ENCODE measurements at places on chromosomes 6 and 20. TPM values are rescaled to one million over a fixed set of nuclear protein-coding genes. Genes with fewer than 3 reads are reported as not detected.

RWDD1 gene
- 68.2 TPM for total RNA-seq

ENPP3 gene
- 0.15 TPM for total RNA-seq

TRIM31 gene
- total RNA-seq, result not detected

BPIFB2 gene
- not detected for total RNA-seq

EPPIN gene
- total RNA-seq, result not detected

MUCL3 gene
- not detected for total RNA-seq

TBC1D32 gene
- total RNA-seq, result 4.1 TPM

KIF6 gene
- total RNA-seq, result 0.57 TPM

GDAP1L1 gene
- total RNA-seq, result 0.43 TPM

DNA sequence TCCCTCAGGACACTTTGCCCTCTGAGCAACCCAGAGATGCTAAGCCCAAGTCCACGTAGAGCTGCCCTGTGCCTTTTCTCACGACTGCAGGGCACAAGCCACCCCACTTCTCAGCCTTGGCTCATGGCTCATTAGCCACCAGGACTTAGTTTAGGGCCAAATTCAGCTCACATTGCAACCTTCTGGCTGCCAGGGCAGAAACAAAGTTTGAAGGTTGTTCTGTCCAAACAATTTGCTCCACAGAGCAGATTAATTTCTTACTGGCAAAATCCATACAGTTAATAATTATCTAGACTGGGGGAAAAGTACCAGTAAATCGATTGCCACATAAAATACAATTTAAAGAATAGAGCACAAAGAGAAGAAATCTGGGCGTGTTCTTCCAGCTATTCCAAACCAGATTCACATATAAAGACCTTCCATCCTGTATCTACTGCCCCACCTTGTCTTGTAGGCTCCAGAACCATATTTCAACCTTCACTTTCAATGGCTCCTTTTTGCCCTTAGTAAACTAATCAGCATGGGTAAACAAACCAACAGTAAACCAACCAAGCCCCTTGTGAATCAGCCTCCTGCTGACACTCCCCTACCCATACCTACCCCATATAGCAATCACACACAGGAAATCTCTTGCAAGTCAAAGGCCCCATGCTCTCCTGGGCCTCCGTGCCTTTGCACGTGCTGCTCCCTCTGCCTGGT is 101.9 kb downstream of the QRSL1 start:
- DNase-seq, result no peak

DNA sequence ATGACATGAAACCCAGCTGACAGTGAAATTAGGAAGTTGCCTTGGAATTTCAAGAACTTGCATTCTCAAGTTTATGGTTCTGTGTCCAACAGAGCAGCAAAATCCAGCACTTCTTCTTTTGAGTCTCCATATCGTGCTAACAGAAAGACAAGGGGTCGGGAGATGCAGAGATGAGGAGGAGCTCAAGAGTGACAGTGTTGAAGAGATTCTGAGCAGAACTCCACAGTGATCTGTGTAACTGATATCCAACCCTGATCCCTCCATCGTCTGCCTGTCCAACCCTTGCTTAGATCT is 21.2 kb upstream of the BTN1A1 start:
- DNase-seq, result no peak

DNA sequence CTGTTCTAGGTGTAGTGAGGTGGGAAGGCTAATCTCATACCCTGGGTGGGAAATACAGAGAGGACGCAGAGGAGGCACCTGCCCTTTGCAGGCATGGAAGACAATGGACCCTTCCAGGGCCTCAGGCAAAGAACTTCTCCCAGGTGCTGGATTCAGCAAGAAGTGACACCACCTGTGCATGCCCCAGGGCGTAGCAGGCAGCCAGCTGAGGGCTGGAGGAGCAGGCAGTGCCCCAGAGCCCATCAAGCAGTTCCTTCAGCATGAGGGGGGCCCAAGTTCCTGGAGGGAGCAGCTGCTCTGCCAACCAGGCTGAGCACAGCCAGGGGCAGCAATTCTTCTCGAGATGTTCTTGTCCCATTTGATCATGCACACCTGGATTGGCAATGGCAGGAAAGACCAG is 170.3 kb upstream of the PDE10A start:
- DNase-seq, result no peak

DNA sequence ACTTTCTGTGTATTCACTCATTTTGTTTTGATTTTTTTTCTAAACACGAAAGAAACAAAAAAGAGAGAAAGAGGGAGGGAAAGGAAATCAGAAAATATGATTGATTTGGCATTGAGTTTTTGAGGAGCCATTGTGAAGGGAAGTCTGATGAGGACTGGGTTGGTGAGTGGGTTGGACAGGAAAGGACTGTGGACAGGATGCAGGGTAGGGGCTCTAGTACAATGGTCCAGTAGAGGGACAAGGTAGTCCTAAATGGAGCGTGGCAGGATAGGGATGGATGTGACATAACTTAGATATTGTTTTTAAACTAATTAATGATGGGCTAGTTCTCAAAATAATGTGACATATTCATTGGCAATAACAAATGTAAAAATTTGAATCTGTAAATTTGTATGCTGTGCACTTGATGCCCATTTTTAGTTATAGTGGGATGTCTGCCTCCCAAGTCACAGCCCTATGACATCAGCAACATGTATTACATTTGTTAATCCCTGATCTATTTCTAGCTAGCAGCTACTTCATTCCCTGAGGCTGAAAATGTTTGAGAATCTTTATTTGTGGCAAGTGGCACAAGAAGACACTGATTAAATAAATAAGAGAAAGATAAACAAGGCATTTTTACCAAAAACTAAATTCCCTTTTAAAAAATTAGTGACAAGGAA is 64.0 kb upstream of the ASF1A start:
- DNase-seq, result no peak

DNA sequence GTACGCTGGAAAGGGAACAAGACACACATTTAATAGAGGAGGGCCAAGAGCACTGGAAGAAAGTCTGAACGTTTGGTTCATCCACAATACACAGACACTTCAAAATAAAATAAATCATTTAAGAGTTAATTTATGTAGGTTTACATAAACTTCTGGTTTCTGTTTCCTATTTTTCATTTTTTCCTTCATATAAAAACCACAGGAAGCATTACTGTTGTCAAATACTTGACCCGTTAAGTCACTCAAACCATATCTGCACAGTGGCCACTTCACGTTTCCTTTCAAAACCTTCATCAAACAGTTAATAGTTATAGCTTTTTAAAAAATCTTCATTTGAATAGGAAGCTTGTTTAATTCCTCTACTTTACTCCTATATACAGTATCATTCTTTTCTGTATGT is 257.6 kb upstream of the THEMIS start:
- no peak for DNase-seq

GRCh38 chr6:100167585-100167984 is 173.6 kb upstream of the MCHR2 start:
- no peak for DNase-seq

GRCh38 chr20:47551841-47552240 is 50.2 kb downstream of the NCOA3 start:
- DNase-seq, result no peak

DNA sequence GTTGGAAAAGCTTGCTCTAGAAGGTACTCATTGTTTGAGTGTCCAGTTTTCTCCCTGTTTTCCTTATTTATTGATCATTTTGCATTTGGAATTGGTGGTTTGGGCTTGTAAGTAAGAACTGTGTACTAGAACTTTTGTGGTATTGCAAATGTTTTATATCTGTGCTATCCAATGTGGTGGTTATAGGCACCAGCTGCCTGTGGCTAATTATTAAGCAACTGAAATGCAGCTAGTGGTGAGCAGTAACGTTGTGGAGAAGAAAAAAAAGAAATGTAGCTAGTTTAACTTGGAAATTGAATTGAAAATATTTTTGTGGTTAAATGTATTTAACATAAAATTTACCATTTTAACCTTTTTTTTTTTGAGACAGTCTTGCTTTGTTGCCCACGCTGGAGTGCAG is 50.7 kb upstream of the MAPK13 start:
- DNase-seq, result no peak

DNA sequence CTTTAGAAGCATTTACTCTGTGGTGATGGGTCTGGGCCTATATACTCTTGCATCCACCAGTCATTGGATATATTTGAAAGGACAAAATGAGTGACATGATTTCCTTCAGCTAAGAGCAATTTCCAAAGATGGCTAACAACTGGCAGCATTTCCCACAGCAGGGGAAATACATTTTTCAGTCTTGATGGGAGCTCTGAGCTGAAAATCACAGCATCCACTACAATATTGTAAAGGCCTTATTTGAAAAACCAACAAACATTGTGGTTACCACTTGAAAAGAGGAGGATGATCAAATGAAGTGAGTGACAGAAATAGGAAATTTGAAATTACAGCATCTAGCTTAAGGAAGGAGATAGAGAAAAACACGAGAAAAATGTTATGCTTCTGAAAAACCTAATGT is 705.0 kb upstream of the EPHA7 start:
- no peak for DNase-seq

DNA sequence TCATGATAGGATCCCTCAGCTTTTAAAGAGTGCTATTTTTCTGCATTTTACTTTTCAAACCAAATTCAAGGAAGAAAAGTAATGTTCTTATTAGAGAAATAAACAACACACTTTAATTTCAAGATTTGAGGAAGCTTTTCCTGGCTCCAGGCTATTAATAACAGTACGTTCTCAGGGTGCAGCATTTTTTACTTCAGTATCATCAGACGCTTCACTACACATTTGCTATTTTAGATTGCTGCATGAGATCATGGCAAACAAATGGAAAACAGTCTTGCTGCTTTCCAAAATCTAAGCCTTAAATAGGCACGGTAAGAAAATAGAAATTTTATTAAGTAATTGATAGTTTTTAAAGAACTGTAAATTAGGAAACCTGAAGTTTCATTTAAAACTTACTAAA is 253.6 kb upstream of the EXOC2 start:
- DNase-seq, result no peak

- DNase-seq, result no peak
Measured at GRCh38 chr6:89975991-89976693, 81.9 kb downstream of the GJA10 start.

GRCh38 chr20:47351643-47352331 is 4.7 kb downstream of the ZMYND8 start:
- DNase-seq, result no peak

GRCh38 chr20:57289391-57290177 is 23.1 kb upstream of the BMP7 start:
- DNase-seq, result no peak

GRCh38 chr20:34570859-34571306 is 12.4 kb downstream of the MAP1LC3A start:
- no peak for DNase-seq

DNA sequence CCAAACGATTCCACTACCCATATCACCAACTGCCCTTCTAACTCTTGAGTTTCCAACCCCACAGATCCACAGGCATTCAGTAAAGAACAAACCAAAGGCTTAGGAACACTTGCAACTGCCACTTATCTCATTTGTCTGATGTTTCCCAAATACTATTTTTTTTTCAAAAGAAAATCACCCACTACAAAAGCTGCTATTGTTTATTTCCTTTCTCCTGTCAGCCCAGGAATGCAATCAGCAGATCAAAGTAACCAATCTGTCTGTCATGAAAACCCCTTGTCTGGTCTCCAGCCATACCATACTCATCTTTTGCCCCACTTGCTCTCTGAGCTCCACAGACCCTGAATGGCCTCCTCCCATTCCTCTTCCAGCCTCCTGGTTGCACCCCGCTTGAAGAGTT is 8.8 kb upstream of the CST8 start:
- DNase-seq, result no peak

- no peak for DNase-seq
Measured at GRCh38 chr6:22954749-22955385, 385.5 kb downstream of the HDGFL1 start.

GRCh38 chr6:56374841-56375369 is 127.5 kb upstream of the COL21A1 start:
- peak; percentile 66 for DNase-seq

DNA sequence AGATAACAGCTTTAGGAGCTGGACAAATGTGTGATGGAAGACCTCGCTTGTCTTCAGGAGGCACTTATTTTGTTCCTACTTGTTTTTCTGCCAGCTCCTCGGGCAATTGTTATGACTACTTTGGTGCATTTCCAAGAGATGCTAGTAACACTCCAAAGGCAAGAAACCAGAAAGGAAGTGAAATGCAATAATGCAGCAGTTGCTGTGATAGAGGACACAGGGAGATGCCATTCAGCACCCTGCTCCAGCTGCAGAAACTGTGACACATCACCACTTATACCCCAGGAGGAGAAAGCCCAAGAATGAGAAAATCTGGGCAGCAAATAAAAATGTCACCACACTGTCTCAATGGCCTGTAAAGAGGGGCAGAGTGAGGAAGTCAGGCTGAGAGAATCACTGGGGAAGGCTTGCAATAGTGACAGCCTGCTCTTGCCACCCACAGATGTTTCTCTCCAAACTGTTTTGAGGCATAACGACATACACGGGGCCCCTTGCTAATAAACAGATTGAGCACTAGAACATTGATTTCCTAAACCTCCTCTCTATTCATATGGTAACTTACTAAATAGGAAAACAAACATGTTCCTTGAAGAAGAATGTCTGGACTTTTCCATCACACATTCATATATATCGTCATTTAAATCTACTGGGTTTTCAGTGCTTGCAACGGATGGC is 231.0 kb upstream of the PRND start:
- no peak for DNase-seq

DNA sequence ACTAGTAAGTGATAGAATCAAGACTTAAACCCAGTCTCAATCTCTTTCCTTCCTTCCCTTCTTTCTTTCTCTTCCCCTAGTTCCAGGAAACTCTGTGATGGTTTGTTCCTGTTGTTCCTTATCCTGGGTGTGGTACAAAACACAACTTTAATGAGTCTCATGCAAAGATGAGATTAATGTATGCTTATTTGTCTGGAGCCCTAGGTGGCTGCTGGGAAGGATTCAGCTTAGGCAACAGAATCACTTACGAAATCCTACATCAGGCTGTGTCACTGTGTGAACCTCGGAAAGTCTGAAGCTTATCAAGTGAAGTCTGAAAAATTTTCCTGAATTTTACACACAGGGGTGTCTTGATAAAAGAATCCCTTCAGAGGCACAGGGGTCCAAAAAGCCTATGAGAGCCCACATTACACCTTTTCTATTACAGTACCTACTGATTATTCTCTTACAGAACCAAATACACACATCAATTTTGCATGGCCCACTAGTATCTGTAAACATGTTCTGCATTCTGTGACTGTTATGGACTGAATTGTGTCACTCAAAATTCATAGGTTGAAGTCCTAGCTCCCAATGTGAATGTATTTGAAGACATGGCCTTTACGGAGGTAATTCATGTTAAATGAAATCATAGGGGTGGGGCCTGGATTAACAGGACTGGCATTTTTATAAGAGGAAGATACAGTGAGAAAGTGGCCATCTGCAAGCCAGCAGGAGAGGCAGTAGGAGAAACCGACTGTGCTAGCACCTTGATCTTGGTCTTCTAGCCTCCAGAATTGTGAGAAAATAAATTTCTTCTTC is 144.7 kb downstream of the MYB start:
- no peak for DNase-seq

GRCh38 chr6:163871616-163872015 is 457.1 kb downstream of the QKI start:
- no peak for DNase-seq

- DNase-seq, result no peak
Measured at GRCh38 chr6:39173270-39173669, 56.0 kb downstream of the KCNK5 start.
